ENCODE measurements at places on chromosomes 7 and 10.

GRCh38 chr7:150481922-150482321 is 31.5 kb downstream of the GIMAP8 start:
- no peak for DNase-seq

DNA sequence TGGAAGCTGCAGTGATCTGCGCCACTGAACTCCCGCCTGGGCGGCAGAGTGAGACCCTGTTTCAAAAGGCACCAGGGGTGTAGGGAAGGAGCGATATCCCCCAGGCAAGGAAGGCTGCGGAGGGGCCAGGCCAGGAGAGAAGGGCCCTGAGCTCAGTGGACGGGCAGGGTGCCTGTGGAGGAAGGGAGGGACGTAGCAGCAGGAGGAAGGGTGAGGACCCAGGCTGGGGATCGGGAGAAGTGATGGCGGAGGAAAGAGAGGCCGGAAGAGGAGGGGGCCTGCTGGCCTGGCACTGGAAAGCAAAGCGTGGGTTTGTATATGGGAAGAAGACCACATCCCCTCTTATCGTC is 45.6 kb downstream of the ALOX5 start:
- DNase-seq, result no peak

GRCh38 chr10:73639286-73639685 is 2.0 kb downstream of the MYOZ1 start:
- no peak for DNase-seq

GRCh38 chr7:101843293-101844271 is 26.2 kb downstream of the CUX1 start:
- DNase-seq, result no peak

GRCh38 chr10:78727728-78728127 is 341.0 kb upstream of the ZMIZ1 start:
- DNase-seq, result no peak

GRCh38 chr7:155762655-155763054 is 49.6 kb downstream of the SHH start:
- no peak for DNase-seq

GRCh38 chr10:54063514-54063913 is 737.5 kb downstream of the PCDH15 start:
- DNase-seq, result no peak

GRCh38 chr7:80659120-80660055 is 20.9 kb downstream of the CD36 start:
- no peak for DNase-seq

DNA sequence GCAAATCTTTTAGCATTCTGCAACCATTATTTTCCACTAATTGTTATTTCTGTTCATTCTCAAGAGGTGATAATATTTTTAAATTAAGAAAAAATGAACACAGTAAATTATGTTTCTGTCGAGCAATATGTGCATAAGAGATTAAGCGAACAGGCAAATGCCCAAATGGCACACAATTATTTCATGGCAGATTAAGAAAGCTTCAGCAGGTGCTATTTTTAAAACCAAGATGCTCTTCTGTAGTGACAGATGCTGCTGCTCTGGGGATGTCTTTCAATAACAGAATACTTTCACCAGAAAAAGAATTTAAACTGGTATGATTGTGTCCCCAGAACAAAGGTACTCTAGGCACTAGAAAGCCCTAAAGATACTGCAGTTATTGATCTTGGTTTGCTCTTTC is 412.7 kb upstream of the SORCS1 start:
- no peak for DNase-seq

GRCh38 chr10:4883079-4883739 is 57.2 kb downstream of the AKR1E2 start:
- no peak for DNase-seq

- no peak for DNase-seq
Observed at GRCh38 chr10:48456361-48456804, 148.5 kb downstream of the ARHGAP22 start.

GRCh38 chr10:72105710-72106109 is 17.4 kb upstream of the SPOCK2 start:
- no peak for DNase-seq

- no peak for DNase-seq
Observed at GRCh38 chr7:32259931-32260596, 189.9 kb upstream of the PDE1C start.

DNA sequence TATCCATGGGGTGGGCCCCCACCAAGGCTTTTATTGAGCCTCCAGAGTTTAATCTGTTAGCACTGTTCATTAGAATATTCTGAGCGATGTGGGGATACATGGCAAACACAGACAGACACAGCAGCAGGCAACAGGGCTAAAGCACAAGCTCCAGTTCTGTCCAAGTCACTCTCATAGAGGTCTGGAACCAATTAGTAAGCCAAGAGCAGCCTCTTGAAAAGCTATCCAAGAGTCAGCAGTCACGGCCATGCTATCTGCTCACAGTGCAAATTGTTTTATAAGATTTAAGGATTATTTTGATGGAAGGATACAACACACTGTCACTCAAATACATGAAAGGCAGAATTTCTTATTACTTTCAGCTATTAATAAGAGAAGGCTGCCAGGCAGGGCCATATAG is 86.4 kb upstream of the DGKB start:
- no peak for DNase-seq

GRCh38 chr10:93436591-93437085 is 45.5 kb downstream of the MYOF start:
- no peak for DNase-seq

DNA sequence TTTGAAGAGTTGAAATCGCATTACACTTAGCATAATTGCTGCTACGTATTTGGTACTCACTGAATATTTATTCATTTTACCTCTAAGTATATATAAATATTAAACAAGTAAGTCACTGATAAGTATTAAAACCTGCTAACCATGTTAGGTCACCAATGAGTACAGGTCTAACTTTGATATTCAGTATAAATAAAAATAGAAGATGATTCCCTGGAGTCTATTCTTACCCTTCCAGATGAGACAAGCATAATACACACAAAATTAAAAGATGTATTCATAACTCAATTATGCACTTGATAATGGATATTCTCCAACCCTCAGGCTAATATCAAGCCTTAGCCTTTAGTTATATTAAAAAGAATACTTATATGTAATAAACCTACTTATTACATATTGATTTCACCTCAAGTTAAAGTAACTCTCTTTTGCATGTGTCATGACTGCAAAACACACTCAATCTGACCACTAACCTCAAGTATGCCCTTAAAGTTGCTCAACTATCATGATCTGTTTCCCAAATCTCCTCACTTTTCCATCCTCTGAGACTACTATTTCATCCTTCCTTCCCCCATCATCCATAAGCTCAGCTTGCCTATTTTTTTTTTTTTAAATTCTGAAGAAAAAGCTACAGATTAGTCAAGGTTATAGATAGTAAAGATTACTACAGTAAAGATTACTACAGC is 46.8 kb downstream of the IPMK start:
- no peak for DNase-seq

DNA sequence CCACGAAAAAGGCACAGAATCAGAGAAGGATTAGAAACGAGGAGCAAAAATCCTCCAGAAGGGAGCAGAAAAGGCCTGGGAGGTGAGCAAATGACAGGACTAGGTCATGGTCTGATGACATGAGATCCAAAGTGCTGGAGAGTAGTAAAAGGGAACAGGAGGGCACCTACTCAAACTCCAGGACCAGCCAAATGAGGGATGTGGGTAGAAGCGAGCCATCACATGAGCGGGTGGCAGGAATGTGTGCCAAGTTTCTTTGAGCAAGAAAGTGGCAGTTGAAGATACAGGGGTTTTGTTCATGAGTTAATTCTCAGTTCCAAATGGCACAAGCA is 112.6 kb downstream of the RNF32 start:
- DNase-seq, result no peak

Data from stimulated activated CD4-positive, alpha-beta T cell treated with anti-CD3 and anti-CD28 coated beads, Interleukin-12 subunit alpha, Interleukin-12 subunit beta, amount 100 ng/mL, for 4 hours (primary cell).